ENCODE measurements at places on chromosomes 7 and 10.

DNA sequence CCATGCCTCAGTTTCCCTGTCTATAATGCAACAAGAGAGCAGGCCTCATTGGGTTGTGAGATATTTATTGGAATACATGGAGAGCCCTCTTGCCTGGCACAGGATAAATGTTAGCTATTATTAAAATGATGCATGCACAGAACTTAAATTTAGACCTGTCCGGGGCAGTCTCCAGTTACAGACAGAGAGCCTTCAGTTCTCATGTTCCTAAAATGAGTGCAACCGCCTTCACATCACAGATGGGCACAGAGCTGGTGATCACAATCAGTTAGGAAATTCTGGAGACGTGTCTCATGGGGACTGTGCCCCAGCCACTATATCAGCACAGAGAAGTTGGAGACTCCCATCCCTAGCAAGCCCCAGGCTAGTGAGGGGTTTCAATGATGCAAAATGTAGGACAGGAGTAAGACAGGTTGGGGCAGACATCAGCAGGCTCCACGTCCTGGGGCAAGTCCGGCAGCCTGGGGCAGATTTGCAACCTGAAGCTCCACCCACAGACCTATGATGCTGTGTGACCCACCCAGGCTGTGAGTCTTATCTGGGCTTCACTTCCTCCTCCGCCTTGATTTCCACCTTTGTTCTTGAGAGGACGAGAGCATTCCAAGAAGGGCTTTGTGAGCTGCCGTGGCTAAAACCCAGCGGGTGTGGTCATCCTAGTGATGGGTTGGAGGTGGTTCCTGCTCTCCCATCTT is 49.4 kb downstream of the CXCL12 start:
- DNase-seq, result no peak

- no peak for DNase-seq
Observed at GRCh38 chr7:63080406-63080805, 918.2 kb upstream of the ZNF722 start.

DNA sequence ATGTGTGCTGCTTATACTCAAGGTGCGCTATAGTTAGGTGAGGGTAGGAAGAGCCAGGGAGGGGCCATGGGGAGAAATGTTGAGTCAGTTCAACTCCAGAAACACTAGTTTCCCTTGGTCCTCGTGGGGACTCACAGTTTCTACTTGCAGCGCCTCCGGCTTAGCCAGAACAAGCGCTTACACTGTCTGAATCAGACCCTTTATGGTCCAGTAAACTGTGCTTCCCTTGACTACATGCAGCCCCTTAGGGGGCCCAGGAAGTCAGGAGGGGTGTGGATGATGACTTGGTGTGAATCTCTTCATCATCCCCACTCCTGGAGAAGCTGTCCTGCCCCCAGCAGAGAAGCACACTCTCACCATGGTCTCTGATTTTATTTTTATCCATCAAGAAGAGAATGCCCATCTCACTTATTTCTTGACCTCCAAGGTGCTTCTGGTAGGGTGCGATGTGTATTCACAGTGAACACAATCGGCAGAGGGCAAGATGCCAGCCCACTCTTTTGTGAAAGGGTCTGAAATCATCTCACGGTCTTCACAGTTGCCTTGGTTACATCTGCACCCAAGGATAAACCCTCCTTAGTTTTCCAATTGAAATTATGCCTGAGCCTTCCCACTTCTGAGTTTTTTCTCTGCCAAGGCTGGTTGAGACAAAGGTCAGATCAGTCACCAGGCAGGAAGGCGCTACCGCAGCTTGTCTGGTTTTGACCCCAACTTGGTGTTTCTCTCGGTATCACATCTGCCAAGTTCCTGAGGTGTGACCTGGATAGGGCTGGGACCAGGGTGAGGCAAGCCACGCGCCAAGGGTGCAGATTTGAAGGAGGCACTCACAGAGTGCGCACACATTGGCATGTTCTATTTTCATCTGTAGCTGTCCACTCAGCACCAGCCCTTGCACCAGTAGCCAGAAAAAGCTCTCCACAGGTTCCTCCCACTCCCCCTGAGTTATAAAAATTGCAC is 62.7 kb upstream of the LRRC4 start:
- no peak for DNase-seq

- no peak for DNase-seq
Observed at GRCh38 chr7:37180828-37181549, 267.7 kb downstream of the ELMO1 start.

DNA sequence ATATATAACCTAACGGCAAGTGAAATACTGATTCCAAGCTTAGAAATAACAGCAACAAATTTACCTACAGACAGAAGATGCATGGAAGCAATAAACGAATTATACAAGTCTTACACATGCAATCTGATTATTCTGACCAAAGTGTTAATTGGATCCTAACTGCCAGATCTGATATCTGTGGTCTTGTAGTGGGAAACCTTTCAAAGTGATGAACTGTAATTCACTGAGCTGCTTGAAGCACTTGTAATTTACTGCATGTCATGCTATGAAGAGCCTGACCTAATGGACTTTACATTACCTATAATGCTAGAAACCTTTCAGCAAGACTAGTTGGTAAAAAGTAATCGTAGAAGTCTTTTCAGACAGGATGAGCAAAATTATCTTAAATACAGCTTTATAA is 205.6 kb downstream of the FOXP2 start:
- DNase-seq, result no peak

GRCh38 chr7:16354573-16354972 is 66.8 kb downstream of the CRPPA start:
- DNase-seq, result no peak

DNA sequence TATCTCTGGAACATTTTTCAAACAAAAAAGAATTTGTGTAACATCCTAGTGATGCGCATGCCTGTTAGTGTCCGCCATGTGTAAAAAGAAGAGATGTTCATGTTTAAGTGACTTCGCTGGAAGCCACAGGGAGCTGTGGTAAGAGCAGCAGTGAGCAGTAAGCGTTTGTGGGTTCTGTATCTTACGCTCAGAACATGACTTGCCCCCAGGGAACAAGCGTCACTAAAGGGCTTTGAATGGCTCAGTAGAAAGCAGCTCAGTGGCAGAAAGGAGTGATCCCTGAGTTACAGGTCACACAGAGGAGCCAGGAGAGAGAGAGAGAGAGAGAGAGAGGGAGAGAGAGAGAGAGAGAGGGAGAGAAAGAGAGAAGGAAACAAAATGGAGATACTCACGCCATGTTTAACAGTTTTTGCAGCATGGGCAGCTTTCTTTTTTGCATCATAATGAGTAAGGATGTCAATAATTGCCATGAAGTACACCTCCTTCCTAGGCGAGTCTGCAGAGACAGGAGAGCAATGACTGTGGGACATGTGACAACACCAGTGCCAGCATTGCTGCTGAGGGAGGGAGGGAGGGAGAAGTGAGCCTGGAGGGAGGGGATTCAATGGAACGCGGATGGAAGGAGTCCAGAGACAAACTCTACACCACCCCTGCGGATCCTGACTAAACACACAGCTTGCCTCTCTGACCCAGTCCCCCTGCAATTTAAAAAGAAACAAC is 174.6 kb downstream of the PIP4K2A start:
- DNase-seq, result no peak

- DNase-seq, result no peak
Observed at GRCh38 chr10:112332022-112332421, 41.9 kb upstream of the ACSL5 start.

- DNase-seq, result no peak
Observed at GRCh38 chr7:154746571-154747360, 256.2 kb downstream of the PAXIP1 start.

DNA sequence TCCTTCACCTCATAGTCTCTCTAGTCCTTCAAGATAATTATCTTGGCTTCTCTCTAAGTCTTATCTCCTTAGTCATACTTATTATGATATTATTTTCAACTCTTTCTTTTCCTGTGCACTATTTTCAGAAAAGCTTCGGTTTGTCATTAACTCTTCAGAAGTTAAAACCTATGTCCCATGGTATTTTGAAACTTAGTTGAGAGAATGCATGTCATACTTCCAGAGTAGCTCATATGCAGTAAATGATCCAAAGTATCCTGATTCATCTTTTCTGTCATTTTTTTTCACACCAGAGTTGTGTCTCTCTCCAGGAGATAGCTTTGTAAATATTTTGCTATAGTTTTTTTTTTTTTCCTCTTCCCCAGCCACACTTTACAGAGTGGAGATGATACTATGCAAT is 1008.6 kb downstream of the NRG3 start:
- no peak for DNase-seq

GRCh38 chr7:130396109-130396508 is 15.8 kb downstream of the CPA1 start:
- no peak for DNase-seq

GRCh38 chr7:91325726-91326125 is 61.5 kb downstream of the FZD1 start:
- no peak for DNase-seq

DNA sequence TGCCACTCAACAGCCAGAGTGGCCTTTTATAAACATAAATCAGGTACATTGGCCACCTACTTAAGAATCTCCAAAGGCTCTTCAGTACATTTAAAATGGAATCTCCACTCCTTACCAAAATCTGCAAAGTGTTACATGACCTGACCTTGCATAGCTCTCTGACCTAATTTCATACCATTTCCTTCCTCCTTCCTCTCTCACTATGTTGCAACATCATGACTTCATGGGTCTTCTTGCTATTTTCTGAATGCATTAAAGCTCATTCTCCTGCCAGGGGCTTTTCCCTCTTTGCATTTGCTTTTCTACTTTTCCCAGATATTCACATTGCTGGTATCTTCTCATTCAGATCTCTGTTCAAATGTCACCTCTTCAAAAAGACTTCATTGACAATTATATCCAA is 22.1 kb upstream of the PPP1R17 start:
- DNase-seq, result no peak

- no peak for DNase-seq
Observed at GRCh38 chr7:52749880-52750279, 285.6 kb upstream of the POM121L12 start.

DNA sequence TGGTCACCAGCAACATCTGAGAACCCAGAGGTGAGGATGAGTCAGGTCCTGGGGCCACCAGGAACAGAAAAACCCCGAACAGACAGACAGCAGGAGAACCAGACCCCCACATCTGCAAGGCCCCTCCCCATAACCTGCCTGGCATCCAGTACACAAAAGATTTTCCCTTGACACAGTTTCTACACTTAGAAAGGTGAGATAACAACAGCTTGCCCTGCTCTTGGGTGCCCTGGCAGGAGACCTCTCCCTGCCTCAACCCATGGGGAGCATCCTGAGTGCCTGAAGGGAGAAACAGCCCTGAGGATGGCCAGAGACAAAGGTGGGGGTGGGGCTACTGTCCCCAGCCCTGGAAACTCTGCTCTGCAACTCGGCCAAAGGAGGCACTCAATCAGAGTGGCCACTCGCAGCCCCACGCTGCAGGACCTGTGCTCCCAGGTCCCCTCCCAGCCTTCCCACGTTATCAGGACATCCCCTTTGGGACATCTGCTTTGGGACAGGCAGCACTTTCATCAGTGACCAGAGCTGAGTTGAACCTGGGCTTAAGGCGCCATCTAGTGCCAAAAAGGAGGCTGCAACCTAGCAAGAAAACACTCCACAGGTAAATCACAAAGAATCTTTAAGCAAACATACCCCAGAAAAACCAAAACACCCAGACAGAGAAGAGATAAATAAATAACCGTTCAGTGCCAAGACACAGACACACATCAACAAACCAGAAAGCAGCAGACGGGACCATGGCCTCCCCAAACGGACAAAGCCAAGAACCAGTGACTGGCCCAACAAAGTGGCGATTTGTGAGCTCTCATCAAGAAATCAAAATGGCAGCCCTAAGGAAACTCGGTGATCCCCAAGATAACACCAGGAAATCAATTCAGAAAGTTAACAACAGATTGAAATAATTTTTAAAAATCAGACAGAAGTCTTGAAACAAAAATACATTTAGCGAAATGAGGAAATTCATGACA is 233.7 kb downstream of the PTPRN2 start:
- no peak for DNase-seq

DNA sequence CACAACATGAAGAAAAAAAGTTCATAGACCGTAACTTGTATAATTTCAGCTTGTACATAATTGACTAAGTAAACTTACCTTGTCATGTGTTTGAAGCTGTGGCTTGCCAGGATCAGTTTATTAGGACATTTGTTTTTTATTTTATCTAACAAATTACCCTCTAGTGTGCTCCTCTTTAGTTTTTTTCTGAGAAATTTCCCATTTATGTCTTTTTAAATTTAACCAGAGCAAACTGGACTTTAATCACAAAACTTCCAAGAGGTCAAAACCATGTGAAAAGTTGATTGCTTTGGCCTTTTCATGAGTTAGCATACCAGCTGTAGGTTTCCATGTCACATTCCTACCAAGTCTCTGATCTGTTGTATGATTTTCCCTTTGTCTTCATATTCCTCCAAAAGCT is 42.5 kb downstream of the ZRANB1 start:
- DNase-seq, result no peak

DNA sequence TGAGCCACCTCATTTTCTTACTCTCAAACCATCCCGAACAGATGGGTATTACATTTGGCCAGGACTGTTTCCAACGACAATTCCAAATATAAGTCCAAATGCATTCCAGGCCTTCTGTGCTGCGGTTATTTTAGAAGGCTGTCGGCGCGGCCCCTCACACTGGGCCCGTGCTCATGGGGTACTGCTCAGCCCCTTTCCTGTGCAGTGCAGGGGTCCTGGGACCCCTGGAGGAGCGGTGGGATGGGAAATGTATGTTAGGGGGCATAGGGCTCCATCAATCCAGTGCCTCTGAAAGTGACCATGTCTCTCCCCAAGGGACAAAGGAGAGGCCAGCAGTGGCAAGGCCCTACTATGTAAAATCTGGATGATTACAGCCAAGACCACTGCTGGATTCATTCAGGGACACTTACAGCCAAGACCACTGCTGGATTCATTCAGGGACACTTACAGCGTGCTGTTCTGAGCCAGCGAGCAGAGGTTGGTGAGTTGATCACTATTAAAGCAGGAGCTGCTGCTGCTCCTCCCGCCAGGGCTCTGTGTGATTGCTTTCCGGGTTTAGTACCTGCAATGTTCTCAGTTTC is 66.3 kb downstream of the CHST15 start:
- no peak for DNase-seq

- no peak for DNase-seq
Observed at GRCh38 chr7:8128449-8129317, 133.3 kb downstream of the ICA1 start.

All from GOT3 (cell line).